Activated CD8-positive, alpha-beta memory T cell treated with anti-CD3 and anti-CD28 coated beads for 48 hours (primary cell): ENCODE measurements at places on chromosomes 5 and 9.

GRCh38 chr9:96126321-96126881 is 175.6 kb downstream of the HSD17B3 start:
- DNase-seq, result no peak

DNA sequence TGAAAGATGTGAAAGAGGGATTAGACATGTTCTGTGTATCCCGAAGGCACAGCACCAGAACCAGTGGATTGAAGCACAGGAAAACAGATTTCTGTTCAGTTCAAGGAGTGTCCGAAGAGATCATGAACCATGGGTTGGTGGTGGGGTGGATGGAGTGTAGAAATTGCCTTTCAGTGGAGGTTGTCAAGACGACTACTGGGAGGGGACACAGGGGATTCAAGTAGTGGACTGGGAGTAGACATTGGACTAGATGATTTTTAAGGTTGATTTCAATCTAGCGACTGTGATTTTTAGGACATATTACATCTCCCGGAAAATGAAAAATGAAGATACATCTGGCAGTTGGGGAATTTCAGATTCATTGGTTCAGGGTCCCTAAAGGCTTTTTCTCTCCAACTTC is 35.9 kb upstream of the TNFAIP8 start:
- no peak for DNase-seq

DNA sequence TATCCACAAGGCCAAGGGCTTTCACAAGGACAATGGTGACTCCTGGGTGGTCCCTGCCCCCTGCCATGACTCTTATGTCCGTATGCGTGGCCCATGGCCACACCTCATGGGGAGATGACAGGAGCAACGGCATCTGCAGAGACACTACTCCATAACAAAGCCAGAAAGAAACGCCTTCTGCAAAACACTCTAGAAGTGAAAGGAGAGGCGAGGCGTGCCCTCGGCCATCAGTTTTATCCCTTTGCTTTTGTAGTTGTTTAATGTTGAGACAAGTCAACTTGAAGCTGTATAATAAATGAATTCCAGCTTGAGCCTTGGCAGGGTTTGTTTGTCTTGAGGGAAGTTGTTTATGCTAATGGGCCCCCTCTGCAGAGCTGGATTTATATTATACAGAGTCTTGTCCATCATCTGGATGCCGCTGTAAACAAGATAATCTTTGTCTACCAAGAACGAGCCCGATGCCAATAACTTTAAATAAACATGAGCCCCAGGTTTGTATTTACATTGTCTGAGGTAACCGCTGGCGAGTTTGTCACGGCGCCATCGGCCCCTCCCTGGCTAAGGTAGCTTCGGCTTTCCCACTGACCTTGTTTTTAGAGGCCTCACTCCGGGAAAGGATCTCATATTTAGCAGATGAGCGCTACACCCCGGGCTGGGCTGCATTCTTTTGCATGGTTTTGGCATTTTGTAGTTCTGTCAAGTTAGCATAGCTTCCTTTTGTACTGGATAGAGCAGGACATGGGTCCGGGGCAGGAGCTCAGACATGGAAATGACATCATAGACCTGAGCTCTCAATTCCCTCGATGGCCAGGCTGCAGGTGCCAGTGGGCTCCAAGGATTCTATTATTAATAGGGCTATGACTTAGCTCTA is 165.3 kb downstream of the ERCC6L2 start:
- DNase-seq, result no peak

DNA sequence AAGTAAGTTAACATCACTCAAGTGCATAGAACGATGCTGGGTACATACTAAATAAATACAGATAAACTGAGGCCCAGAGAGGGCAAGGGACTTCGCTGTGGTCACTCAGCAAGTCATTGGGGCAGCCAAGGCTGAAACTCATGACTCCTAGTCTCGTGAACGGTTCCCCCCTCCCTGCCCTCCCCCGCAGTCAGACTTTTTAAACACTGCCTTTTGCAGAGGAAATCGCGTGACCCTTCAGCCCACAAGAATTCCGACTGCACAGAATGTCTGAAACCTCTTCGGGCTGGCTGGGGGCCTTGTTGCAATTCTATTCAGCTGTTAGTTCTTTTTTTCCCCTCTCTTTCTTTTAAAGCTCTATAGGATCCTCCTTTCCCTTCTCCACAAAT is 28.1 kb downstream of the NEK6 start:
- DNase-seq, result peak; percentile 16

DNA sequence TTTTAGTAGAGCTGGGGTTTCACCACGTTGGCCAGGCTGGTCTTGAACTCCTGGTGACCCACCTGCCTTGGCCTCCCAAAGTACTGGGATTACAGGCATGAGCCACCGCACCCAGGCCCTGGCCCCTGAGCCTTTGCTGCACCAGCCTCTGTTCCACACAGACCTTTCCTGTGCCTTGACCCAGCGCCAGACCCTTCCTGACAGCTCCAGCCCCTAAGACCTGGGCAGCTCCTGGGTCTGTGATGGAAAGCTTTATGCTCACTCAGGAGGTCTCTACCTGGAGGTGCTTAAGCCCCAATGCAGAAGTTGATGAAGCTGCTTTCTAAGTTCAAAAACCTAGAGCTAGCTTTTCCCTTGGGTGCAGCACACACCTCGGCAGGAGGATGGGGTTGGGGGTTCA is 58.8 kb upstream of the NEK6 start:
- no peak for DNase-seq

DNA sequence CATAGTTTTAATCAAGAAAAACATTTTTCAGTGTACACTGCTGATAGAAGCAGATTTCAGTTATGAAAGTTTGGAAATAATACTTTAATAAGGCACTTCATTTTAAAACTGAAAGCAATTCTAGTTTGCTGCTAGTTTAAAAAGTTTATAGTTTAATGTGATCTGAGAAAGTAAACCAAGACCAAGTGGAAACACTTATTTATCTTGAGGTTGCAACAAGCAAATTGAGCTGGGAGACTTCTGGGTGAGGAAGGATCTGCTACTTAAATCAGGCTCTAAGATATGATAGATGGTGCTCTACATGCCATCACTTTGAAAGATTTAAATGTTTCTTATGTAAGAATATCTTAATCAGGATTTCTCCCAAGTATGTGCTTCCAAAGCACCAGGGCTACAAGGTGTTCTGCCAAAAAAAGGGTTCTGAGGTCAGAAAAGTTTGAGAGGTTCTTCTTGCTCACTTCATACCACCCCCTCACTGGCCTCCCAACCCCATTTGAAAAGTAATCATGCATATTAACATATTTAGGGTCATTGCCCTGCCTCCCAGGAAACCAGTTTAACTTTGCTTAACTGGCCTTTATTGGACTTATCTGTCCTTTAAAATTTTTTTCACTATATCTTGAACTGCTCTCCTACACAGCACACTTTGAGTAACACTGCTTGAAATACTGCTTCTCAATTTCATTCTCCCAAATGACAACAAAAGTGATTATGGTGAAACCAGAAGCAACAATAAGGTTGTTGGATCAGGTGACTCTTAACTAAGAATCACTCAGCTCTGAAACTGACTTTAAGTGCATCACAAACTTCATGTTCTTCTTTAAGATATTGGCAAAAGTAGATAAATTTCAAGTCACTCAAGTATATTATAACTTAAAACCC is 15.5 kb downstream of the SLC44A1 start:
- DNase-seq, result no peak

- no peak for DNase-seq
Observed at GRCh38 chr9:100150214-100150613, 51.2 kb downstream of the INVS start.

DNA sequence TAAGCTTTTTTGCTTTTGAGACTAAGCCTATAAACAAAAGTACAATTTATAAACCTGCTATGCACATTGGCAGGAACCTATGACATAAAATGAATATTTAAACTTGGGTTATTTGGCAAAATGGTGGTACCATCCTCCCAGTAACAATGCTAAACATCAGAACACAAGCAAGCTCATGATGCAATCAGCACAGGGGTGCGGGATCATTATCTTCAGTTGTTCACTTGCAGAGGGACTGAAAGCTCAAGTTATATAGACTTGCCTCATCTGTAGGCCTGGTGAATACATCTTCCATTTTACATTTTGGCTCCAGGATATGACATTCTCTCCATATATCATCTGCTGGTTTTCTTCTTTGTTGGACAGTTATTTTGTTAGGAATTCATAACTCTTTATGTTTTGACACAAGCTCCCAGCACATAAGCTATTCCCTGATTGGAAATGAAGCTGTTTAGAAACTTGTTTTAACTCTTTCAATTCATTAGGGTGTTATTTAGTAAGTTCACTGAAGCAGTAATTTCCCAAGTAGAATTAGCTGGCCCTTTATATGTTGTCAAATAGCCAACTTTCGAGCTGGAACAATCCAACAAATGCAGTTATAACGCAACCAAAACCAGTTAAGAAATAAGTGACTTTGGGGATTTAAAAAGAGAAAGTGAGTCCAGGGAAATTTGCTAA is 124.7 kb upstream of the LIFR start:
- no peak for DNase-seq

DNA sequence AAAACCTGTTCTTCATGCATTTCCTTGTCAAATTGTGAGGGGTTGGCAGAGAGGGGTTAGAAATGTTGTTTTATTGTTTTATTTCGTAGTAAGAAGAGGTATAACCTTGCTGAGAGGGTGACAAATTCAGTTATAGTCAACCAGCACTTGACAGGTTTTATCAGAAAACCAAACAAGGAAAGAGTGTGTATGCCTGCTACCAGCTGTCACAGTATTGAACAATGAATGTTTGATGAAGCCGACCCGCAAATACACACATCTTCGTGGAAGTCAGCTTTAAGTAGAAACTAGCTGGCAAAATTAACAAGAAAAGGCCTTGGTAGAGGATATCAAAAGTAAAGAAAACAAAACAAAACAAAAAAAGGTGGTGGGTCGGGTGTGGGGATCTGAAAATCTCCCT is 214.6 kb upstream of the TLE4 start:
- DNase-seq, result no peak

DNA sequence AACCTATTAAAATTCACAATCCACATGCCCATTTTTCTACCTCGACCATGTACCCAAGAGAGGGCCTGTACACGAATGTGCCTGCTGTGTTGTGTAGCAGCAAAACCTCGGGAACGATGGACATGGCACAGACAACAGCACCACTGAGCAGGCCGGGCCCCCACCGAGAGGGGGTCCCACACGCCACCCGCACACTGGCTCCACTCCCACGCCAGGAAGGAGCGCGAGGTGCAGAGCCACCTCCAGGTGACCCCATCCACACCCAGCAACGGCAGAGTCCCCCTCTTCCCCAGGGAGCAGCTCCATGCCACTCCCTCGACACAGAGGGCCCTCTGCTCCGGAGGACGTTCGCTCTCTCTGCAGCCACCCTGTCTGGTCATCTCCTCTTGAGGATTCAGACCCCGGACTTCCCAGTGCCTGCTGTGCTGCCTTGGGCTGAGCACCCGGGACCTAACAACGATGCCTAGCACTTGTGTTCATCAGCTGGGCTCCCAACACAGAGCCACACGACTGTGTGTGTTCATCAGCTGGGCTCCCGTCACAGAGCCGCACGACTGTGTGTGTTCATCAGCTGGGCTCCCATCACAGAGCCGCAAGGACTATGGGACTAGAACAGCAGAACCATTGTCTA is 25.3 kb upstream of the ADAMTS2 start:
- no peak for DNase-seq

- peak; percentile 4 for DNase-seq
Observed at GRCh38 chr5:168114444-168115017, 176.9 kb upstream of the WWC1 start.

- no peak for DNase-seq
Observed at GRCh38 chr9:101693546-101694336, 44.7 kb downstream of the GRIN3A start.

DNA sequence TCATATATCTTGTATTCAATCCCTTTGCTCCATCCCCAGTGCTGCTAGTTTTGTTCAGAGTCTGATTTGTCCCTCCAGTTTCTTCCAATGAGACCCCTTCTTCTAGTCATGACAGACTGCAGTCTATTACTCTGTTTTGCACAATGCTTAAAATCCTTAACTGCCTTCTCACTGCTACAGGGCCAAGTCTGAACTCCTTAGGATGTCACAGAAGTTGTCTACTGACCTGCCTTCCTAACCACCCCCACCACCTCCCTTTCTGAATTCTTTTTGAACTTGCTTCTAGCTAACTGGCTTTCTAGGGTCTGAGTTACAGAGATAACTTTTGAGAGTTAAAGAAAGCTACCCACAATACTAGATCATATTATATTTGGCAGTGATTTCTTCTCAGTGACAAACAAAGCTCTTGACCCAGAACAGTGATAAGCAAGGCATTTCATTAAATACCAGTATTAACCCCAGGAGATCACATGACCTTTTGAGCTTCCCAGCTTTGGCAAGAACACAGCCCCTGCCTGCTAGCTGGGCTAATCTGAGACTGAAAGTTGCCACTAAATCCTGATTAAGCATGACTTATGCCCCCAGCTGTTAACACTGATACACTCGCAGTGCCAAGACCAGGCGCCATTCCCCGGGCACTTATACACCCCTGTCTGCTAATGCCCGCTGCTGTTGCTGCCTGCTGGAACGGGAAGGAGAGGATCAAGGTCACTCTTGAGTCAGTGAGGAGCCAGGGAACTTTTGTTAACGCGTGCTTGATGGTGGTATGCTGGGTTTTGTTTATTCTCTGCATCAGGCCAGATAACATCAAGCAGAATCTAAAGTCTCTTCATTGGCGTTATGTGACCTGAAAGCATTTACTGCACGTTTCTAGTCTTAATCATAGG is 36.4 kb upstream of the ADAMTSL1 start:
- DNase-seq, result no peak

GRCh38 chr5:7329141-7329540 is 66.8 kb upstream of the ADCY2 start:
- DNase-seq, result no peak

DNA sequence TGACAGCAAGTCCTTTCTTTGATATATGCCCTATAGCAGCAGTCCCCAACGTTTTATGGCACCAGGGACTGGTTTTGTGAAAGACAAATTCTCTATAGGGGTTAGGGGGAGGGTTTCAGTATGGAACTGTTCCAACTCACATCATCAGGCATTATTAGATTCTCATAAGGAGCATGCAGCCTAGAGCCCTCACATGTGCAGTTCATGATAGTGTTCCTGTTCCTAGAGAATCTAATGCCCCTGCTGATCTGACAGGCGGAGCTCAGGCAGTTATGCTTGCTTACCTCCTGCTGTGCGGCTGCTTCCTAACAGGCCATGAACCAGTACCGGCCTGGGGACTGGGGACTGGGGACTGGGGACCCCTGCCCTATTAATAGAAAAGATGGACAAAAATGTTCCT is 2.7 kb upstream of the RAPGEF6 start:
- DNase-seq, result no peak

GRCh38 chr9:28583832-28584231 is 1010.6 kb upstream of the C9orf72 start:
- no peak for DNase-seq

- DNase-seq, result no peak
Observed at GRCh38 chr5:77167695-77168121, 42.8 kb upstream of the PDE8B start.

- no peak for DNase-seq
Observed at GRCh38 chr5:137734962-137735554, 831 bp downstream of the KLHL3 start.
